ENCODE measurements at places on chromosomes 5 and 9.

- DNase-seq: no peak
Measured at GRCh38 chr5:171647043-171647903, 138.3 kb upstream of the SMIM23 start.

DNA sequence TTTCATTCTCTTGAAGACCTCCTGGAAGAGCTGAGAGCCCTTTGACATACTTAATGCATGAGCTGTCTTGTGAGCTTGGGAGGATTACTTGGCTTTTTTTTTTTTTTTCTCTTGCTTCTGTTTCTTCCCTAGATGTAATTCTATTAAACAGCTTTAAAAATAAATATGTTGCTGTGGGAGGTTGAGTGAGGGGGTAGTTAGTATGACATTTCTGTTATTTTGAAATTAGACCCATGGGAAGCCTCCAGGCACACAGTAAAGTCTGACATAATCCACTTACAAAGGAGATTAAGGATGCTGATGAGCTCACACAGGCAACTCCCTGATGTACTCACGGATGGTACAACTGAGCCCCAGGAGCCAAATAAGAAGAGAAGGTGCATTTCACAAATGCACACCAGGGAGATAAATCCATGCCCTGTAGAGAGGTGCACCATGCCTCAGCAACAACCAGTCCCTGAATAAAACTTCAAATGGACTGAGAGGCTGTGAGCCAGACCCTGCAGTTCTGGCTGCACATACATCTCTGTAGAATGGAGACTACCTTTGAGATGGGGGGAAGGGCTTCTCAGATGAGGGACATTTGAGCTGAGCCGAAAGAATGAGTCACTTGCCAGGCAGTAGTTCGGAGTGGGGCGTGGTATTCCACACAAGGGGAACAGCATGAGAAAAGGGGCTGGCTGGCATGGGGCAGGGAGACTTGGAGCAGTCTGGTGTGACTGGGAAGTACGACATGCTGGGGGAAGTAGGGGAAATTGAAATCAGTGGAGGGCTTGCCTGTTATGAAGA is 68.7 kb downstream of the ACTL7B start:
- no peak for DNase-seq

- no peak for DNase-seq
Measured at GRCh38 chr5:178335302-178336030, 102.9 kb upstream of the PHYKPL start.

- DNase-seq: peak; percentile 94
Measured at GRCh38 chr5:181243564-181244343, at the start of gene RACK1. Gene RACK1 (minus strand): TSS chr5:181243906. CDS start chr5:181243800, 106 bp downstream.

DNA sequence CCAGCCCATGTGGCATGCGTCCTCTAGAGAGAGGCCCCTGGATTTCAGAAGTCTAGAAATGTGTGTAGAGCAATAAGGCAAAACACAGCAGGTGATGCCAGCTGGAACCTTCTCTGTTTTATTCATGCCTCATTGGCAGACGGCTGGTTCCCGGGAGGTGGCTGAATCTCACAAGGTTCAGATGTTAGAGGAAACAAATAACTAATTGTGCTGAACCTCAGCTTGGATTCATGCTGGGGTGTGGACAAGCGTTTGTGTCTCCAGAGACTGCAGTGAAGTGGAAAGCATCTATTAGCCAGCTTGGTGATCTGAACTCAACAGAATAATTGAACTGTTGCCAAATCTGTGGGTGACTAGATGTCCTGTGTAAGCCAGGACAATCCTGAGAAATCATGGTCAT is 131.1 kb upstream of the NR4A3 start:
- DNase-seq: no peak

GRCh38 chr5:6820851-6821479 is 107.7 kb downstream of the TENT4A start:
- peak; percentile 72 for DNase-seq

- DNase-seq: no peak
Measured at GRCh38 chr5:144198386-144198785, 27.7 kb downstream of the KCTD16 start.

- DNase-seq: no peak
Measured at GRCh38 chr5:59921816-59922215, 28.3 kb upstream of the PDE4D start.

GRCh38 chr5:72108202-72109061 is 1.2 kb downstream of the MAP1B start:
- no peak for DNase-seq

- peak; percentile 67 for DNase-seq
Measured at GRCh38 chr5:147857302-147858129, 21.0 kb upstream of the SCGB3A2 start.

- no peak for DNase-seq
Measured at GRCh38 chr5:55517804-55518203, 17.0 kb downstream of the PLPP1 start.

- DNase-seq: no peak
Measured at GRCh38 chr9:76646249-76646648, 118.0 kb upstream of the PCA3 start.

DNA sequence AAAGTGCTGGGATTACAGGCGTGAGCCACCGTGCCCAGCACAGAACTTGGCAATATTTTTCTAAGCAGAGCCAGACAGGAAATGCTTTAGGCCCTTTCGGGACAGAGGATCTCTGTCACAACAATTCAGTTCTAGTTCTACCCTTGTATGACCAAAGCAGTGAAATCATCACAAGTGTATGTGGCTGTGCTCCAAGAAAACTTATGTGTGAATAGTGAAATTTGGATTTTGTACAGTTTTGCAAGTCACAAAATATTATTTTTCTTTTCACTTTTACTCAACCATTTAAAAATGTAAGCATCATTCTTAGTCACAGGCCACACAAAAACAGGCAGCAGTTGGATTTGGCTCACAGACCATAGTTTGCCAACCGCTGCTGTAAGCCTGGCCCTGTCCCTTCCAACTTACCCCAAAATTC is 20.4 kb upstream of the PRUNE2 start:
- no peak for DNase-seq

Data from activated CD8-positive, alpha-beta memory T cell treated with anti-CD3 and anti-CD28 coated beads, Interleukin-2, amount 10 ng/mL, durations not matched to agents 7 days and 5 days (primary cell).